ENCODE measurements at places on chromosomes 5 and 9.

DNA sequence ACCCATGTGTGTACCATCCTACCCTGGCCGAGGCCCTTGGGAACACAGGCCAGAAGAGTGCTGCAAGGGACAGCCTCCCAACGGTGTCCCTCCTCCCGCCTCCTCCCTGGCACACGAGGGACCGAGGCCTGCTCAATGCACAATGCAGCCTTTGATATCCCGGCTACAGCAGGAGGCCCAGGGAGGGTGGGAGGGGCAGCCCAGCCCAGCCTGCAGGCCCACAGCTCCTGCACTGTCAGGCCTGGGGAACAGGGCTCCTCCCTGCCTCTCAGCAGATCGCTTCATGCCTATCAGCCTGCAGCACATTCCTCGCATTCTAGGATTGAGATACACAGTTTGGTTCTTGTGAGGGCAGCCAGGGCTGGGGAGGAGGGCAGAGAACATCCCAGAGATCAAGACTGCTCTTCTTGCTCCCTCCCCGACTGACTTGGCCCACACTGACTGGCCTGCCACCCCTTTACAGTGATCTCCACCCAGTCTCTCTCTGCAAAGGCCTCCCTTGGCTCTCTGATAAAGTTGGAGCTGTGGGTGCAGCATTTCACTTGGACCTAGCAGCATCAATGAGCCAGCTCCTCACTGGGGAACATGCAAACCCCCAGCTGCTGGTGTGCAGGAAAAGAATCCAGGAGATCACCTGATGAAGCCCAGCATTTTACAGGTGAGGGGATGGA lies at the start of gene SH3TC2:
Gene SH3TC2 (minus strand): TSS at position 46 of the 671 bp plus-strand sequence. CDS start 40 bp downstream, at position 6.
- no peak for DNase-seq

GRCh38 chr9:73839471-73839870 lies 657.7 kb upstream of the RORB start:
- no peak for DNase-seq

DNA sequence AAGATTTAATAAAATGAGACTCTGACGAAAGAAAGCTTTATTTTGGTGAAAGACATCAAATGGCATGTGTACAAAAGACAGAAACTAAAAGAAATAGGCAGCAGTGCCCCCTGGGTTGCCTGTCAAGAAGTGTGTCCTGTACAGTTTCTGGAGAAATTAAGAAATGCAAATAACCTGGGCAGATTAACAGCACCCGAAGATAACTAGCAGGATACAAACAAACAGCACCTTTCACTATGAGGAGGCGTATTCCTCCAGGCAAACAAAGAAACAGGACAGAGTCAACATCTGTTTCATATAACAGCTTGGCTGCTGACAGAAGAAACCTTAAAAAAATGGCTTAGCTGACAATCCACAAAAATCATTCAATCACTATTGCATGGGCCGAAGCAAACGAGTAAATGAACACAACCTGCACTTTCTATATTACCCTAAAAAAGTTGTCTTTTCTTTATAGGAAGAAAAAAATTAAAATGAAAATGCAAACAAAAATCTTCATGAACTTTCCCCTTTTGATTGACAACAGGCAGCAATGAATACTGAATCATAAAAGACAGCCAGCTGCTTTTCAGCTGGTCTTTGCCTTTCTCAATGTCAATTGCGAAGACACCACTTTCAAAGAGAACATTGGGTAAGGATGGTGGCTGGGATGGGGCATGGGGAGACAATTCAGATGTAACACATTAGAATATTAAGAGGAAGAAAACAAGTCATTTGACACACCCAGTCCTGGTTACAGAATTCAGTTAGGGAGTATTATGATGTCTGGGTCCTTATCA lies 162.1 kb downstream of the ARL15 start:
- DNase-seq, result no peak

DNA sequence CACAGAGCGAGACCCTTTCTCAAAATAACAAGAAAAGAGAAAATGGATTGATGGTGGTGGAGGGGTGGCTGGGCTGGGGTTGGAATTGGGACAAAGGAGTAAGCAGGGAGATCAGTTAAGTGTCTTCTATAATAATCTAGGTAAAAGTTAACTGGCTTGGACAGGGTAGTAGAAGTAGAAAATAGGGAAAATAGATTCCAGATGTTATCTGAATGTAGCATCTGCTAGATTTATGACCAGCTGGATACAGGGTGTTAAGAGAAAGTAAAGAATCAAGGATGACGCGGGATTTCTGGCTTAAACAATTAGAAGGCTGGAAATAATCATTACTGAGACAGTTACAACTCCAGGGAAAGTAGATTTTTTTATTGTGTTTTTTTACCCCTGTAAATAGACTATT lies 13.0 kb downstream of the PPP6C start:
- no peak for DNase-seq

DNA sequence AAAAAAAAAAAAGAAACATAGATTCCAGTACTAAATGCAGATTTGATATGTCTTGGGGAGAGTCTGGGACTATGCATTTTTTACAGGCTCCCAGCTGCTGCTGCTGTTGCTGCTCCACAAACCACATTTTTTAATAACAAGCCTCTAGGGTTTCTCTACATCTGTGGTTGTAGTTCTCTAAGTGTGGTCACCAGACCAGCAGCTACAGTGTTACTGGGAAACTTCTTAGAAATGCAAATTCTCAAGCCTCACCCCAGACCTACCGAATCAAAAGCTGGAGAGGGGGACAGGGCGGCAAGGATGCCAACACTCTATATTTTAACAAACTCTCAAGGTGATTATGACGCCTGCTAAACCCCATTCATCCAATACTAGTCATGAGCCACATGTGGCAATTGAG lies 293.4 kb upstream of the PTGER4 start:
- DNase-seq, result no peak

GRCh38 chr5:75823811-75824210 lies 106.6 kb upstream of the POC5 start:
- no peak for DNase-seq

- no peak for DNase-seq
Measured at GRCh38 chr5:146015001-146015400, 78.6 kb downstream of the SH3RF2 start.

GRCh38 chr9:127180457-127181314 lies 58.3 kb upstream of the ANGPTL2 start:
- no peak for DNase-seq

GRCh38 chr5:117454716-117455212 lies 880.1 kb upstream of the SEMA6A start:
- DNase-seq, result no peak

DNA sequence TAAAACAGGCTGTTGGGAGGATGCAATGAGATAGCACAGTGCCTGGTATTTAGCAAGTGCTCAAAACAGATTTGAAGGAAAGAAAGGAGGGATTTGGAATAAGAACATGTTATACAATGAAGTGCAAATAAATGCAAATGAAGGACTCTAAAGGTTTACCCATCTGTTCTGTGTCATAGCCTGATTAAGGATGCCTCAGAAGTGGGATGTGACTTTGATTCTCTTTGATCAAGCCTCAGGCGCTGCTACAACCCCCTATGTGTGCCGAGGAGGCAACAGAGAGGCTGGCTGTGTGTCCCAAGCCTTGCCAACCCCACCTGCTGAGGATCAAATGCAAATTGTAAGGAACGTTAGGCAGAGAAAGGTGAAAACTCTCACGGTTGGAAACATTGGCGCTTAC lies 27.2 kb downstream of the GGTA1 start:
- no peak for DNase-seq

DNA sequence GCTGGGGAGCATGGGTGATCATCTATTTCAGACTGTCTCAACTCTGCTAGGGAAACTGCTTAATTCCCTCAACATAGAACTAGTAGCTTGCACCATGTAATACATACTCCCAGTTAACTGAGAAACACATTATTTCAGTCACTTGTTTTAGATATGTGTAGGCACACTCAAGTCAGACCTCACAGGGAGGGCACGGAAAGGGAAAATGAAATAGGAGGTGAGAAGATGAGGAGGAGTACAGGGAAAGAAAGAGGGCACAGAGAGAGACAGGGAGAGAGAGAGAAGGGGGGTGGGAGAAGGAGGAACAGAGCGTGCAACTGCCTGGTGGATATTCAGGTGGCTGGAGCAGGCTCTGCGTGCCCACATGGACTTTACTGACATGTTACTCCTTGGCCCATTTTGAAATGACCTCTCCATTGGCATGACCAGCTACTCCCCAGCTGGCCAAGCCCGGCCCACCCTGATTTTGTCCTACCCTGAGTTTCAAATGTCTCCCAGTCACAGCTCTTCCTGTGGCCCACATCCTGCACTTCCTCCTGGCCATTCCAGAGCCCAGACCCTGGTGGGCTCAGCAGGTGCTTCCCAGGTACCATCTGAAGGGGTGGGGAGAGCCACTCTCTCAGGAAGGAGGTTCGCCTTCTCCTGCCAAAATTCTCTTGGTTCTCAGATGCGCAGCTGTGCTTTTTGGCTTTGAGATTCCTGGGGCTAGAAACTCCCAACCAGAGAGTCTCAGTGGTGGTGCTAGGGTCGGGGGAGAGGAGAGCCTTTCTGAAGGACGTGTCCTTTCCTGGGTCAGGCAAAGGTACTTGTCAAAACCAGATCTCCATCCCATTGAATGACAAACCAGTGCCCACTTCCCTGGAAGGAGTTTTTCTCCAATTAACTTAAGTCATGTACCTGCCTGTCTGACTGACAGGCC lies 229.4 kb downstream of the FSTL4 start:
- no peak for DNase-seq
